ENCODE measurements at places on chromosomes 3 and 15.

- no peak for DNase-seq
These were observed 25.6 kb downstream of the IQCH start for GRCh38 chr15:67280217-67280616.

- DNase-seq: no peak
These were observed 9.2 kb downstream of the ARF4 start for GRCh38 chr3:57587905-57588304.

- DNase-seq: no peak
These were observed 85.5 kb downstream of the SSR3 start for GRCh38 chr3:156469456-156469855.

DNA sequence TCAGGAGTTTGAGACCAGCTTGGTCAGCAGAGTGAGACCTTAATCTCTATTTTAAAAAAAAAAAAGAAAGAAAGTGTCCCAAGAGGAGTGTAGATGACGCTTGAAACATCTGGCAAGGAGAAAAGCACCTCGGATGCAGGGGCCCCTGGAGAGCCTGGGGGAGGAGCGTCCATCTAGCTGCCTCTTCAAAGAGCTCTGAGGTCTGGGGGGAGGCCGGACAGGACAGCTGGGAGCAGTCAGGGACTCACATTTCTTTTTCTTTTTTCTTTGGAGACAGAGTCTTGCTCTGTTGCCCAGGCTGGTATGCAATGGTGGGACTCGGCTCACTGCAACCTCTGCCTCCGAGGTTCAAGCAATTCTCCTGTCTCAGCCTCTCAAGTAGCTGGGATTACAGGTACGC, 3.3 kb upstream of the IDH2 start:
- no peak for DNase-seq

DNA sequence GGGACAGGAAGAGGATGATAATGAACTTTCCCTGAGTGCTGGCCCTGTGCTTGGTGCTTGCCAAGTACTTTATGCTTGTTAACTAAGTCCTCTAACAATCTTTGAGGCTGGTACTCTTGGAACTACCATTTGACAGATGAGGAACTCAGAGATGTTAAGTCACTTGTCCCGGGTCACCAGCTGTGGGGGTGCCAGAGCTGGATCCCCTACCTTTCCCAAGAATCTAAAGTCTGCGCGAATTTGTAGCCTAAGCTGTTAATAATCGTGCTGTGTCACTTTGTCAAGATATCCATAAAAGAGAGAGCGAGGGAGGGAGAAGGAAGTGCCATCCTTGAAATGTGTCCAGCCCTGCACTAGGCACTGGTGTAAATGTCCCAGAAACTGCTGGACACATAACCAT, 19.0 kb upstream of the ACOX2 start:
- no peak for DNase-seq

DNA sequence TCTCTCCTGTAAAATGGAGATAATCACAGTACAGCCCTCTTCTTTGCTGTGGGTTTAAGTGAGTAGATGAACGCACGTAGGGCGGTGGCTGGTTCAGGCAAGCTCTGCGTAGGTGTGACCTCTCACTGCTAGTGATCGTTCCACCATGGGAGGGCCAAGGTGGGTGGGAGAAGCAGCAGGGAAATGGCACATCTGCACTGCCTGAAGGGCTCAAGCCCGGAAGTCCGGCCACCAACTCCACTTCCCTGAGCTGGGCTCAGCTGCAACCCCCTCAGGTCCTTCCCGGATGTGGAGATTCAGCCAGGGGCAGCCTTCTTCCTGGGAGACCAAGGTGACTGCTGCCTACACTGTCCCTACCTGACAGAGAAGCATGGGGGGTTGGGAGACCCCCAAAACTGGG, 102.9 kb downstream of the ADCY5 start:
- no peak for DNase-seq

- no peak for DNase-seq
These were observed 460 bp upstream of the ZMAT3 start for GRCh38 chr3:179072100-179072438.

- DNase-seq: no peak
These were observed 779 bp downstream of the GRIP2 start for GRCh38 chr3:14539384-14539741.

- DNase-seq: peak; percentile 23
These were observed 193.6 kb downstream of the EPHA3 start for GRCh38 chr3:89300981-89301380.

DNA sequence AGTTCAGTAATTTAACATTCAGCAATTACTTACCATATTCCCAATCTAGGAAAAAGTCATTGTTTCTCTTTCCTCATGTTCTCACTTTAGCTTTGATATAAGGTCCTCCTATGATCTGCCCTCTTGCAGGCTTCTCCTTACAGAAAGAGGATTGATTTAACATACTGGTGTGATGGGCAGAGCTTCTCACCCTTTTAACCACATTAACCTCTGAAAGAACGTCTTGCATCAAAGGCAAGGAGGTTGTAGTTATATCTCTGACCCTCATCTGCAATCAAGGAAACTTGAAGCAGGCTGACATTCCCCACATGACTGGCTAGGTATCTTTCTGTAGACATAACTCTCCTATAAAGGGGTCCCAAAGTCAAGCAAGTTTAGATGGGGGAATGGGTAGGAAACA, 39.5 kb downstream of the BTLA start:
- no peak for DNase-seq

- no peak for DNase-seq
These were observed 175.9 kb downstream of the CNTN4 start for GRCh38 chr3:2274526-2274925.

DNA sequence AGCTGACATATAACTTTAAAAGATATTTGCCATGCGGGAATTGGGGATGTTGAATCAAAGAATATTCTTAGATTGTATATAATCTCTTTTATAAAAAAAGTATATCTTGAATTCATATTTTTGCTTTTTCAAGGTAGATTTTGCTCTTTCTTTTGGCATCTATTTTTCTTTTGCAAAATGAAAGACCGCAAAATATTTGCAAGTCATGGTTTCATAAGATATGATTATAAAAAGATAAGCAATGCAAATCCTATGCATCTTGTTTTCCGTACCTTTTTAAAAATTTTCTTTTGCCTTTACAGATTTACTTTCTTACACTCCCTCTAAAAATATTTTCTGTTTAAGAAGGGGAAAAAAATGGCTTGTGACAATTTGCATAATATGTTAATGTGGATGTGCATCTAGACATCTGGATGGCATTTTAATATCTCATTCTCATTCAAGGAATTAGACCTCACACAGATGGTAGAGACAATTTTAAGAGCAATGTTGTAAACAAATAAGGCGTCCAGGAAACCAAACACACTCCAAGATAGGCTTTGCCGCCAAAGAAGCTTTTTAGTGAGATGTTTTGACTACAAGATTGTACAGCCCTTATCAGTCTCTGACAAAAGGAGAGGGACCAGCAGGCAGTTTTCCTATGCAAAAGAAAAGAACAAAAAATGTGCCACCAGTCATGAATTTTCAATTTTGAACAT, 371.1 kb downstream of the CHL1 start:
- DNase-seq: no peak

Data from stromal cell of bone marrow (primary cell).